ENCODE measurements at places on chromosomes 11 and 22.

GRCh38 chr11:134532131-134532920 lies 120.3 kb upstream of the B3GAT1 start:
- no peak for DNase-seq

DNA sequence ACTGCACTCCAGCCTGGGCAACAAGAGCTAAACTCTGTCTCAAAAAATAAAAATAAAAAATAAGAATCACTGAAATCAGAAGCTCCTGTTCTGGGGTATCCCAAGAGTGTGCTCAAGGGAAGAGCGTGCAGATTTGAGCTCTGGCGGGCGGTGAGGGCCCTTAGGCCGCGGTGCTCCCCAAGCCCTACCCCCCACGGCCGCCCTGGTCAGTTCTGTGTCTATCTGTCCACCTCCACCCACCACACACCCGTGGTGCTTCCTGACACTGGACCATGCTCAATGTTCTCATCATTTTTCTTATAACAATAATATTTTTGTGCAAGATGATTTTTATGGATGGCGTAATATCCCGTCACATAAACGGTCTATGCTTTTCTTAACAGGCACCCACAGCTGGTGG lies 71.1 kb downstream of the RTL6 start:
- DNase-seq, result no peak

DNA sequence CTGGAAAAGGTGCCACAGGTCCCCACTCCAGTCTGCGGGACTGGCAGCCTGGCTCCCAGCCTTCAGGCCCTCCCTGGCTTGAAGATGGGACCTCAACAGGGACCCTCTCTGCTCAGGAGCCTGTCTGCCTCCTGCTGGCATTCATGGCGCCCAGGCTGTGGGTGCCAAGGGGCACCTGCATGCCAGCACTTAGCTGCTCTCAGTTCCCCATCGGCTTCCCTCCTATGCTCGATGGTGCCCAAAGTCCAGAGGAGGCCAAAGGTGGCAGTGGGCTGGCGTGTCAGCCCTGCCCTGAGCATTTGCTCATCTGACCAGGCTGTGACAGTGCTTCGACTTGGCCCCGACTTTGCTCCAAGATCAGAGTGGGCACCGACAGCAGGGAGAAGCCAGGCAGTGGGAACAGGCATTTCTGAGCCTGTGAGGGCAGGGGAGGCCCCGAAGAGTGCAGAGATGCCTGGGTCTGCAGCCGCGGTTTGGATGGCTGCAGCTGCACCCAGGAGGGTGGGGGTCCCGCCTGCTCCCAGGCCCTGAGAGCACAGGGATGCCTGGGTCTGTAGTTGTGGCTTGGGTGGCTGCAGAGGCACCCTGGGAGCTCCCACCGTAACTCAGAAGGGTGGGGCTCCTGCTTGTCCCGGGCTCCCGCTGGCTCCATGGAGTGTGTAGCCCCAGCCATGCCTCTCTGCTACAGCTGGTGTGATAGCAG lies 463.6 kb downstream of the TBC1D22A start:
- no peak for DNase-seq

- DNase-seq, result no peak
Observed at GRCh38 chr11:12275818-12276217, 101.6 kb upstream of the PARVA start.

GRCh38 chr11:127677660-127678425 lies 677.3 kb upstream of the KIRREL3 start:
- no peak for DNase-seq

DNA sequence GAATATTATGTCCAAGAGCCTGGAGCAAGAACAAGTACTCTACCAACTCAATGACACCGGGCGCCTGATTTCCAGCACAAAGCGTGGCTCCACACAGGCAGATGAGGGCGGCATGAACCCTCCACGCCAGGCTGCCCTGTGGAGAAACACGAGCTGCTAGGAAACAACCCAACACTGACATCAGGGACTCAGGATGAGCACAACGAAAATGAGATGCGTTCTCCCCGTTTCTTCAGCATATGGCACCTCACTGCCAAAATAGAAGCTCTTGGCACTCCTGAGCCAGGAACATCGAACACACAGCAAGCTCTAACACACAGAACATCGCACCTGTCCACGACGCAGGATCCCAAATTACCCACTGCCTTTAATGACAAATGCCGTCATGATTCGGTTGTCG lies 68.3 kb downstream of the NCAPD3 start:
- no peak for DNase-seq

DNA sequence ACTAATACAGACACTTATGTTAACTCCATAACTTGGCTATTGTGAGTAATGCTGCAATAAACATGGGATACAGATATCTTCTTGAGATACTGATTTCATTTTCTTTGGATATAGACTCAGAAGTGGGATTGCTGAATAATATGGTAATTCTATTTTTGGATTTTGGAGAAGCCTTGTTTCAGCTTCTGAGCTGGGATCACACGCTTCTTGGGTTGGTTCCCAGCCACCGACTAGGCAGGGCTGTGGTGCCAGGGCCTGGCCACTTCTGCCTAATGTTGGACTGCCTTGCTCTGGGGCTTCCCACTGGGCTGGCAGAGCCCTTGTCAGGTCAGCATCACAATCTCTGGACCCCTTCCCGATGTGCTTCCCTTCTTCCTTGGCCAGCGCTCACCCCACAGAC lies 14.0 kb upstream of the MCHR1 start:
- DNase-seq, result no peak

DNA sequence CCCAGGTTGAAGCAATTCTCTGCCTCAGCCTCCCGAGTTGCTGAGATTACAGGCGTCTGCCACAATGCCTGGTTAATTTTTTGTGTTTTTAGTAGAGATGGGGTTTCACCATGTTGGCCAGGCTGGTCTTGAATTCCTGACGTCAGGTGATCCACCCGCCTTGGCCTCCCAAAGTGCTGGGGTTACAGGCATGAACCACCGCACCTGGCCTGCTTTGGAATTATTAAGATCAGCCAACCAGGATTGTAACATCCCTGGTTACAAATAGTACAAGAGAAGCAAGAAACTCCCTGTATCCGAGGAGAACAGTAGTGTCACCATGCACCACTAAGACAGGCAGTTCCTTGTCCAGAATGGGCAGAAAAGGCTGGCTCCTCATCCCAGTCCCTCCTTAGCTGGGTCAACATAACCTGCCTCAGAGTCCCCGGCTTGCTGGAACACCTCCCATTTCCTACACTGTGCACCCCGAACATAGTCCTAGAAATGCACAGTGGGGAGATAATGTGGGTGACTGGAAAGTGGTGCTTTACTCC lies 77.2 kb upstream of the INCENP start:
- no peak for DNase-seq

- no peak for DNase-seq
Observed at GRCh38 chr22:30198152-30198825, 48.3 kb downstream of the LIF start.

- no peak for DNase-seq
Observed at GRCh38 chr11:76808171-76808570, 25.0 kb downstream of the TSKU start.

- no peak for DNase-seq
Observed at GRCh38 chr22:17980638-17981051, 43.7 kb downstream of the MICAL3 start.

Measured in nephron progenitor cell (in vitro differentiated cells).